ENCODE measurements at places on chromosomes 6 and 20. TPM values are rescaled to one million over a fixed set of nuclear protein-coding genes. Genes with fewer than 3 reads are reported as not detected.
A peak's percentile ranks its signal among the peaks of the same experiment; 100 is the strongest.

DNA sequence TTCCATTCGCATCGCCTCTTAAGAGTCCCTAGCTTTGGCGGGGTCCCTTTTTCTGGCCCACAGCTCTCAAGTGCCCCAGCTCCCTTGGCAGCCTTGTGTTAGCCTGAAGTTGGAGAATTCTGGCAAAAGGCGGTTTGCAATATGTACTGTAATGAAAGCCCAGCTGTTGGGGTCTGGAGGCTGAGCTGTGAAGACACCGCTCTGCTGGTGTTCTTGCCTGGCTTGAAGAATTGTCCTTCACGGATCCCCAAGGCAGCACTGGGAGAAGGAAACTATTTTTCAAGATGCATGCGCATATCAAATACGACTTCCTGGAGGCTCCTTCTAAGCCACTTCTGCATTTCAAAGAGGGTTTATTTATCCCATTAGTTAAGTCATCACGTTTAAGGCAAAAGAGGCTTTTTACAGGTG, 21.4 kb upstream of the CITED2 start:
- no peaks in the 10 kb centered on the region for H3K27me3 ChIP-seq
- H3K4me1 ChIP-seq = no peaks in the 10 kb centered on the region
- H3K27ac ChIP-seq = no peak overlapping the region
- DNase-seq = peak; percentile 19
- H3K4me3 ChIP-seq = no peak overlapping the region

DNA sequence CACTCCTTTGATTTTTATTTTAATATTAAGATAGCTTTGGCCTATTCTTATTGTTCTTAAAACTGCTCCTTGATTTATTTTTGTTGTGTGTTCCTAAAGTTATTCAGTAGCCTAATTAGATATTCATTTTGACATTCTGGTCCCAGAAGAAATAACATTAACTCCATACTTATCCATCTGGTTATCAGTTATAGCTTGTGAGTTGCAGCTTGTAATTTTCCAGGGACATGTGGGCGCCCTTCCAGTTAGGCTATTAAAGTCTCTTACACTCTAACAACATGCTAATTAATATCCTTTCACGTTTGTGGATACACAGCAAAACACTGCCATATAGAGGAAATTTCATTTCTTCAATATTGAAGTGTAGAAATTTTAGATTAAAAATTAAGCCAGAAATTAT, 987.5 kb downstream of the HACE1 start:
- DNase-seq = no peak
- no peaks in the 10 kb centered on the region for H3K4me1 ChIP-seq
- H3K27me3 ChIP-seq = no peaks in the 10 kb centered on the region
- no peak overlapping the region for H3K27ac ChIP-seq
- no peaks in the 10 kb centered on the region for H3K36me3 ChIP-seq
- H3K4me3 ChIP-seq = no peak overlapping the region

DNA sequence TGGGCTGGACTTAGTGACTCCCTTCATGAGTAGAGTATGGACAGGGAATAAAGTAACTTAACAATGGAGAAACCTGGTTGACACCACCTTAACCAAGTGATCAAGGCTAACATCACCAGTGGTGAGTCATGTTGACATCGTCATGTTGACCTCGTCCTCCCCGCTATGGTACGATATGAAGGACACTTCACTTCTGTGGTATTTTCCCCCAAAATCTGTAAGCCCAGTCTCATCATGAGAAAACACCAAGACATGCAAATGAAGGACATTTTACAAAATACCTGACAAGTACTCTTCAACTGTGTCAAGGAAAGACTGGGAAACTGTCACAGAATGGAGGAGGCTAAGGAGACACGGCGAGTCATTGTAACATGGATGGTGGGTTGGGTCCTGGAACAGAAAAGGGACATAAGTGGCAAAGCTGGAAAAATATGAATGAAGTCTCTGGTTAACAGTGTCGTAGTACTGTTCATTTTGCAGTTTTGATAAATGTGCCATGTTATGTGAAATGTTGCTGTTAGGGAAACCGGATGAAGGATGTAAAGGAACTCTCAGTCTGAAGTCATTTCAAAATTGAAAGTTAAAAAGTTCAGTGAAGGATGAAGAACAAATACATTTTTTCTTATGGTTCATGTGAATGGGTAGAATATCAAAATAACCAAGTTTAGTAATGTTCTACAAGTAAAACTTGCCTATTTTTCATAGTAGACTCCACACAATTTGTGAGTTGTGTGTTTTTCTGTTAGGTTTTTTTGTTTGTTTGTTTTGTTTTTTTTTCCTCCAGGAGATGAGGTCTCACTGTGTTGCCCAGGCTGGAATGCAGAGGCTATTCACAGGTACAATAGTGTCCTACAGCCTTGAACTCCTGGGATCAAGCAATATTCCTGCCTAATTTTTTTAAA, 247.5 kb downstream of the TMEM242 start:
- no peak overlapping the region for H3K27ac ChIP-seq
- no peaks in the 10 kb centered on the region for H3K27me3 ChIP-seq
- peaks cover 5% of the 10 kb centered on the region for H3K4me1 ChIP-seq
- DNase-seq = no peak
- H3K36me3 ChIP-seq = no peaks in the 10 kb centered on the region

- no peaks in the 10 kb centered on the region for H3K4me1 ChIP-seq
- no peak for DNase-seq
- H3K36me3 ChIP-seq = no peaks in the 10 kb centered on the region
- no peak overlapping the region for H3K4me3 ChIP-seq
- H3K27ac ChIP-seq = peak overlapping the region; percentile 9
Observed at GRCh38 chr6:128919412-128920180, 36.7 kb downstream of the LAMA2 start.

DNA sequence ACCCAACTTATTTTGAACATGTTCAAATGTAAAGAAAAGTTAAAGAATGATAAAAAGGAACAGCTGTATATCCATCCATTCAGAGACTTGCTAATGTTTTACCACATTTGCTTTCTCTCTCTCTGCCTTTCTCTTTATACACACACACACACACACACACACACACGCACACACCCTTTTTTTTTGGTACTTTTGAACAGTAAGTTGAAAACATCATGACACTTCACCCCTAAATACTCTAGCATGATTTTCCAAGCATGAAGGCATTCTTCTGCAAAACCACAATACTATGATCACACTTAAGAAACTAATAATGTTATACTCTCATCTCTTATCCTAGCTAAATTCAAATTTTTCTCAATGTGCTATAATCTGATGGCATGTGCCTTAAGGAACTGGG, 192.3 kb downstream of the UTRN start:
- no peak overlapping the region for H3K27ac ChIP-seq
- H3K27me3 ChIP-seq = no peaks in the 10 kb centered on the region
- H3K36me3 ChIP-seq = peaks cover 13% of the 10 kb centered on the region
- H3K4me1 ChIP-seq = peaks cover 1% of the 10 kb centered on the region
- H3K4me3 ChIP-seq = no peak overlapping the region
- DNase-seq = no peak

- H3K4me1 ChIP-seq = no peaks in the 10 kb centered on the region
- H3K4me3 ChIP-seq = no peak overlapping the region
- DNase-seq = no peak
- no peak overlapping the region for H3K27ac ChIP-seq
- no peaks in the 10 kb centered on the region for H3K36me3 ChIP-seq
- H3K27me3 ChIP-seq = no peaks in the 10 kb centered on the region
Observed at GRCh38 chr6:18515767-18516166, 128.6 kb downstream of the RNF144B start.

DNA sequence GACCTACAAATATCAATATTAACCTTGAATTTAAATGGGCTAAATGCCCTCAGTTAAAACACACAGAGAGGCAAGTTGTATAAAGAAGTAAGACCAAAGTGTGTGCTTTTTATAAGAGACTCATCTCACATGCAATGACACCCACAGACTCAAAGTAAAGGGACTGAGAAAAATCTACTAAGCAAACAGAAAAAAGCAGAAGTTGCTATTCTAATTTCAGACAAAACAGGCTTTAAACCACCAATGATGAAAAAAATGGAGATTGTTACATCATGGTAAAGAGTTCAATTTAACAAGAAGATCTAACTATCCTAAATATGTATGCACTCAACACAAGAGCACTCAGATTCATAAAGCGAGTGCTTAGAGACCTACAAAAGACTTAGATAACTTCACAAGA, 741.9 kb upstream of the MARCKS start:
- DNase-seq = no peak
- H3K27me3 ChIP-seq = no peaks in the 10 kb centered on the region
- no peak overlapping the region for H3K27ac ChIP-seq
- H3K36me3 ChIP-seq = no peaks in the 10 kb centered on the region
- H3K4me1 ChIP-seq = peaks cover 2% of the 10 kb centered on the region

GRCh38 chr6:81735756-81736380, 16.6 kb downstream of the TENT5A start:
- no peak overlapping the region for H3K4me3 ChIP-seq
- no peak for DNase-seq
- no peaks in the 10 kb centered on the region for H3K27me3 ChIP-seq
- no peaks in the 10 kb centered on the region for H3K36me3 ChIP-seq
- H3K27ac ChIP-seq = no peak overlapping the region

- H3K27me3 ChIP-seq = no peaks in the 10 kb centered on the region
- no peak overlapping the region for H3K27ac ChIP-seq
- DNase-seq = no peak
- H3K4me3 ChIP-seq = no peak overlapping the region
- no peaks in the 10 kb centered on the region for H3K4me1 ChIP-seq
Observed at GRCh38 chr6:2081155-2082138, 164.0 kb downstream of the GMDS start.

DNA sequence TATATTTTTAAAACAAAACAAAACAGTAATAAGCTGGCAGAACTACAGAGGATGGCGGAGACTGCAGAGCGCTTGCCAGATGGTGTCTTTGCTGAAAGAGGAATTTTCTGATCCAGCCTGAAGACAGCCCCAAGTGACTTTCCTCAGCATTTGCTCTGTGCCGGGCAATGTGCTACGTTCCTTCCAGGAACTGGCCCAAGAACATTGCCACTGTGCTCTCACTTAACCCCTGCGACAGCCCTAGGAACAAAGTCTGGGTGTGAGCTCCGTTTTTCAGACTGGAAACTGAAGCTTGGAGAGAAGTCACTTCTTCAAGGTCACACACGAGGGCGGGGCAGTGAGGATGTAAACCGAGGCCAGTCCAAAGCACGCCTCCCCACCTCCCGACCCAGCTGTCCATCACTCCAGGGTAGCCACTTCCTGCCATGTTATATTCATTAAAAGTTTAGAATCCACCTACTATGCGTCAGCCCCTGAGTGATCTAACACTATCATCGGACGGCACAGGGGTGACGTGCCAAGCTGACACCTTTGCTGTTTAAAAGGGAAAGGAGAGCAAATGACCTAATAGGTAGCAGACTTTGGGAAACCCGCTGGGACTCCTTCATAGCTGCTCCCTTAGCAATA, 22.3 kb upstream of the BMP7 start:
- peak; percentile 58 for DNase-seq
- H3K36me3 ChIP-seq = no peaks in the 10 kb centered on the region
- H3K27ac ChIP-seq = no peak overlapping the region

DNA sequence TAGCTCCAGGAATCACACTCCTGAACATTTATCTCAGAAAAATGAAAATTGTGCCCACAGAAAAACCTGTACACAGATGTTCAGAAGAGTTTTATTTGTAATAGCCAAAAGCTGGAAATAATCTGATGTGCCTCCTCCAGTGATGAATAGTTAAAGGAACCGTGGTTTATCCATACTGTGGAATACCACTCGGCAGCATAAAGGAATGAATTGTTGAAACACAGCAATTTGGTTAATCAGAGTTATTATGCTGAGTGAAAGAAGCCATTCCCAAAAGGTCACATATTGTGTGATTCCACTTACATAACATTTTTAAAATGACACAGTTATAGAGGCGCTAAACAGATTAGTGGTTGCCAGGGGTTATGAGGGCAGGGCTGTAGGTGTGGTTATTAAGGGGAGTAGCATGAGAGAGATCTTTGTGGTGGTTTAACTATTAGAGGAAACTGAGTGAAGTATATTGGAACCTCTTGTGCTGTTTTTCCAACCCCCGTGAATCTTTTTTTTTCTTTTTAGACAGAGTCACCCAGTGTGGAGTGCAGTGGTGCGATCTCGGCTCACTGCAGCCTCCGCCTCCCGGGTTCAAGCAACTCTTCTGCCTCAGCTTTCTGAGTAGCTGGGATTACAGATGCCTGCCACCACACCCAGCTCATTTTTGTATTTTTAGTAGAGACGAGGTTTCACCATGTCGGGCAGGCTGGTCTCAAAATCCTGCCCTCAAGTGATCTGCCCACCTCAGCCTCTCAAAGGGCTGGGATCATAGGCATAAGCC, 26.2 kb downstream of the PSMF1 start:
- H3K4me3 ChIP-seq = no peak overlapping the region
- no peaks in the 10 kb centered on the region for H3K27me3 ChIP-seq
- DNase-seq = no peak
- H3K27ac ChIP-seq = no peak overlapping the region

DNA sequence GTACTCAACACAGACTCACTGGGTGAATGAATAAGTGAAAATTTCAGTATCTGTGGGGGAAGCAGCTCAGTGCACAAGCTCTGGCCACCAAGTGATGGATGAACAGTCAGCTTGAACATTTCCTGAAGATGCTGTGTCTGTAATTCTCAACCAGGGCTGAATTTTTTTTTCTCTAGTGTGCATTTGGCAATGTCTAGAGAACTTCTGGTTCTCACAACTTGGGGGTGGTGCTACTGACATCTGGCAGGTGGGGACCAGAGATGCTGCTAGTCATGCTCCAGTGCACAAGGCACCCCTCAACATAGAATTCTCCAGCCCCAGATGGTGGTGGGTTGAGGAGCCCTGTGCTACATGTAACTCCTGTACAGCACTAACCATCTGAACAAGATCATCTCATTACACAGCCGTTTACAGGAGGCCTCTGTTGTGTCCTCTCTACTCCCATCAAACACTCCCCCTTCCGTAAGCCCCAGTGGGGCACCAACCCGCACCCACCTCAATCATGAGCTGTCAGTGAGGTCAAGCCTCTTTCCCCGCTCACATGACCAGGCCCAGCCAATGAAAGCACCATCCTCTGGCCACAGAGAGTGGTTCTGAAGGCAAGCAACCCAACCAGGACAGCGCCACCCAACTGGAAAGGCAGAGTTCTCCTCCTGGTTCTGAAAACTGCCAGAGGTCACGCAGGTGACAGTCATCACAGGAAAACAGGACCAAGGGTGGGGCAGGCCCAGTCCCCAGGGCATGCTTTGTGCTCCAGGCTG, 103.9 kb upstream of the PMEPA1 start:
- H3K4me3 ChIP-seq = no peak overlapping the region
- no peak overlapping the region for H3K27ac ChIP-seq
- H3K27me3 ChIP-seq = no peaks in the 10 kb centered on the region

GRCh38 chr6:5315881-5316280, 54.6 kb downstream of the FARS2 start:
- no peak overlapping the region for H3K4me3 ChIP-seq
- no peak overlapping the region for H3K27ac ChIP-seq
- no peak for DNase-seq
- no peaks in the 10 kb centered on the region for H3K27me3 ChIP-seq
- no peaks in the 10 kb centered on the region for H3K36me3 ChIP-seq

CLVS2 gene
- not detected for polyA plus RNA-seq

SERPINB1 gene
- 242 TPM for polyA plus RNA-seq

BIRC7 gene
- 0.57 TPM for polyA plus RNA-seq

OXT gene
- not detected for polyA plus RNA-seq

PCK1 gene
- 0.22 TPM for polyA plus RNA-seq

EMILIN3 gene
- polyA plus RNA-seq = 0.46 TPM

MOG gene
- not detected for polyA plus RNA-seq

MYH7B gene
- 0.89 TPM for polyA plus RNA-seq
